ENCODE measurements at places on chromosomes 3 and 15.

DNA sequence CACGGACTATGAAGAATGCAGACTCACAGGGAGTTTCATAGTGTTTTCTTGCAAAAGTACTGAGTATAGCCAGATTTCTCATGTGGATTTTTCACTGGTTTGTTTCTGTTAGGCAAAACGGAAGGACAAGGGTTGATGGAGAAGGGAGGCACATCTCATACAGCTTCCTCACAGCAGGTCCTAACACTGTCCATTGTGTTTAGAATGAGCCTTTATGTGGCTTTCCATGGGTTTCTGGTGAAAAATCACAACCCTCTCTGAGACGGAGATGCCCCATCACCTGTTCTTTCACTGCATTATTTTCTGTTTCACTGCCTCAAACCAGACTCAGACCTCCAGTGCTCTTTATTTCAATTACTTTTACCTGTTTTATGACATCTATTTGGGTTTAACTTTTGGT is 25.0 kb upstream of the LIPC start:
- DNase-seq: no peak

GRCh38 chr3:115808244-115808643 is 184.9 kb downstream of the GAP43 start:
- no peak for DNase-seq

- DNase-seq: no peak
Measured at GRCh38 chr15:79157631-79158592, 67.3 kb upstream of the RASGRF1 start.

- no peak for DNase-seq
Measured at GRCh38 chr3:148100476-148100875, 597.2 kb upstream of the AGTR1 start.

- DNase-seq: no peak
Measured at GRCh38 chr15:69782809-69783208, 314.9 kb downstream of the TLE3 start.
